ENCODE measurements at places on chromosomes 16 and 17.

DNA sequence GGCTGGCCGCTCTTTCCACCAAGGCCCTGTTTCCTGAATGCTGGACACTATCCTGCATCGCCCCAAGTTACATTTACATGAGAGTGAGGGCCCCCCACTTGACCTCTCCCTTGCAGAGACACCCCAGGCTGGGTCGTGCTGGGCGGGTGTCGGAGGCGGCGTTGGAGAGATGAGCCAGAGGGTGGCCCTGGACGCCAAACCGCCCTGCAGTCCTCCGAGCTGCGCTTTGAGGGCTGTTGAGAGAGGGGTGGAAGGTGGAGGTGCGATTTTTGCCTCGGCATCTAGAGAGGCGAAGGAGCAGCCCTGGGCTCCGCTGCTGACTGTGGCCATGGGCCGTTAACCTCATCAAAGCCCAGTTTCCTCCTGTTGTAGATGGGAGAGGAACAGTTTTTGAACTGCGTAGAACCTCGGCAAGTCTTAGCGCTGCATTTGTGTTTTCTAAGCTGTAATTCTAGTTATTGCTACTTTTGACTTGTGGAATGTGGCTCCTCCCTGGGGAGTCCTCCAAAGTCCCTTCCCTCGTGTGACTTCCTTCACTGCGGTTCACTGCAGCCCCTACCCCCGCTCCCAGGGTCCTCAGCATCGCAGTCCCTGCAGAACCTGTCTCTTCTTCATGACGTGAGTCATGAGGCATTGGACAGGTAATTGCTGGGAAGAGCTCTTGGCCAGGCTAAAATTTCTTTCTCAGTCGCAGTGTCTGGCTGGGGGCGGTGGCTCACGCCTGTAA lies 986 bp upstream of the ELOB start:
- DNase-seq: no peak
- H3K4me3 ChIP-seq: peak overlapping the region; percentile 97
- no peaks in the 10 kb centered on the region for H3K4me1 ChIP-seq
- peaks cover 17% of the 10 kb centered on the region for H3K36me3 ChIP-seq

DNA sequence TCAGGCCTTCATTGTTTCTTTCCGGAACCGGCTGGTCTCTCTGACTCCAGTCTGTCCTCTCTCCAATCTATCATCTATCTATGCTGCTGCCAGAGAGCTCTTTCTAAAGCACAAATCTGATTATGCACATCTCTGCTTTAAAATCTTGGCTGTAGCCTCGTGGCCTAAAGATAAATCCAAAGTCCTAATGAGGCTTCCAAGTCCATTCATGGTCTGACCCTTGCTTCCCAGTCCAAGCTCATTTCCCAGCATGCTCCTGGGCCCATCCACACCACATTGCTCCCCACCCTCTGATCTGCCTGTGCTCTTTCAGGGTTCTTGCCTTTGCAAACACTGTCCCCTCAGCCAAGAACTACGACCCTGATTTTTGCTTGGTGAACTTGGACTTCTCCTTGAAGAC lies 21.5 kb upstream of the PHB1 start:
- H3K27ac ChIP-seq: no peak overlapping the region
- H3K27me3 ChIP-seq: no peaks in the 10 kb centered on the region

- no peak overlapping the region for H3K27ac ChIP-seq
- H3K27me3 ChIP-seq: no peaks in the 10 kb centered on the region
- H3K36me3 ChIP-seq: peaks cover 17% of the 10 kb centered on the region
Measured at GRCh38 chr16:53153130-53153529, 98.3 kb downstream of the CHD9 start.

DNA sequence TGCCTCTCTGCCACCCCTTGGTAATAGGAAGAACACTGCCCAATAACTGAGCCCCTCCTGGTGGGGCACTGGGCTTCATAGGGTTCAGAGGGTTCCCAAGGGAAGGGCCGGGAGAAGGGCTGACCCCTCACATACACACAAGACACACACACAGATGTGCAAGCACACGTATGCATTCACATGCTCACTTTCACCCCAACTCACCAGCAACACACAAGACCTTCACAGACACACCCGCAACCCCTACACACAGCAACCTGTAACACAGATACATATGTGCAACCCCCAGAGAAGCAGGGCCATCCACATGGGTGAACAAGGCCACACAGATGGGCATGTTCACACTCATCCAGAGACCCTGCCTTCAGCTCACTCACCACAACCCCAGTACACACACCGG lies 225.1 kb downstream of the ZNF423 start:
- H3K4me1 ChIP-seq: no peaks in the 10 kb centered on the region
- no peak overlapping the region for H3K27ac ChIP-seq
- H3K36me3 ChIP-seq: no peaks in the 10 kb centered on the region
- H3K4me3 ChIP-seq: no peak overlapping the region

DNA sequence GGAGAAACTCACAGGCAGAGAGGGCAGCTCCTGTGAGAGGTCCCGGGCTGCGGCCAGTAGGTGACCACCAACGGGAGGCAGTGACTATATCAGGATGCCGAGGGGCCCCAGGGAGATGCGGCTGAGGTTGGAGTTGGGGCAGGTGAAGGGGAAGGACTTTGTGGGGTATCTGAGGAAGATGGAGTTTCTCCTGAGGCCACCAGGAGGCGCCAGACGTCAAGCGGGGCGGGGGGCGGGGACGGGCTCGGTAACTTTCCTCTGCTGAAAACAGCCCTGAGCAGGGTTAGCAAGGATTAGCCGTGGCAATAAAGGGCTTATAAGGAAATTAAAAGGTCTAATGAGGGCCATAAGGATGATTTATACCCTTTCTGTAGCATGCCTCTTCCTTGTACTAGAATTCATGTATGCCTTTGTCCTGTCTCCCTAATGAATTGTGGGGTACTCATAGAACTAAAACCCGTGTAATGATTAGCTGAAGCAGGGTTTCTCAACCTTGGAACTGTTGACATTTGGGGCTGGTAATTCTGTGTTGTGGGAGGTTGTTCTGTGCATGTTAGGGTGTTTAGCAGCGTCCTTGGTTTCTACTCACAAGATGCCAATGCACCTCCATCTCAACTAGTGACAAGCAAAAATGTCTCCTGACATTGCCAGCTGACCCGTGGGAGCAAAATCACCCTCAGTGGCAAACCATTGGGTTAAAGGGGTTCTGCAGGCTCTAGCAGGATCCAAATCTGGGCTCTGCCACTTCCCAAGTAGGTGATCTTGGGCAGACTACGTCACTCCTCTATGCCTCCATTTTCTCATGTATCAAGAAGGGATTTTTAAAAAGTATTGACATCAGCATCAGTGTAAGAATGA lies 74.8 kb upstream of the GRIN2A start:
- peak overlapping the region; percentile 73 for H3K27ac ChIP-seq
- peaks cover 8% of the 10 kb centered on the region for H3K4me1 ChIP-seq

GRCh38 chr16:87834668-87835473 lies 34.4 kb downstream of the SLC7A5 start:
- H3K27me3 ChIP-seq: no peaks in the 10 kb centered on the region
- no peaks in the 10 kb centered on the region for H3K4me1 ChIP-seq

DNA sequence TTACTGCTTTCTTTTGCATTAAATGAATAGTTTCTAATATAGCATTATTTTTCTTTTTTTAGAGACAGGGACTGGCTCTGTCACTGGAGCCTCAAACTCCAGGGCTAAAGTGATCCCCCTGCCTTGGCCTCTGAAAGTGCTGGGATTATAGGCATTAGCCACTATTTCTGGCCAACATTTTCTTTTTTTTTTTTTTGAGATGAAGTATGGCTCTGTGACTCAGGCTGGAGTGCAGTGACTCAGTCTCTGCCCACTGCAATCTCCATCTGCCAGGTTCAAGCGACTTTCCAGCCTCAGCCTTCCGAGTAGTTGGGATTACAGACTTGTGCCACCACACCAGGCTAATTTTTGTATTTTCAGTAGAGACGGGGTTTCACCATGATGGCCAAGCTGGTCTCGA lies 2.0 kb upstream of the DUXB start:
- no peak overlapping the region for H3K27ac ChIP-seq
- H3K4me3 ChIP-seq: no peak overlapping the region
- no peaks in the 10 kb centered on the region for H3K27me3 ChIP-seq

DNA sequence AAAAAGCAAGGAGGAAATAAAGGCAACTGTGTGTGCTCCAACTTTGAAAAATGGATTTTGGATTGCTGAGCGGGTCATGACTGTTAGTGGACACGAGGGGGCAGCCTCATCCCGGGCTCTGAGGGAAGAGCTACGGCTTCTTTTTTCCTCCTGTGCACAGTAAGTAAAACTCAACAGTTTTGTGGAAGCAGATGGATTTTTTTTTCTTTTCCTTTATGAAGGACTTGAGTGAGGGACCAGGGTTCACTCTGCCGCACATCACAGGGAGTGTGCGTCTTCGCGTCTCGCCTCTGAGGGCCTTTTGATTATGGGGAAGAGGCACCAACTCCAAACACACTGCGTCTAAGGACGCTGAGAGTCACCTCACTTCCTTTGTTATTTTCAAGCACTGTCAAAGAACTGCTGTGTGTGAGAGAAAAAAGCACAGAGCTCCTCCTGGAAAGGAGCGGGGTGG lies 80.3 kb upstream of the GOT2 start:
- H3K27me3 ChIP-seq: no peaks in the 10 kb centered on the region
- H3K36me3 ChIP-seq: no peaks in the 10 kb centered on the region
- no peak overlapping the region for H3K27ac ChIP-seq
- H3K4me3 ChIP-seq: peak overlapping the region; percentile 27
- no peaks in the 10 kb centered on the region for H3K4me1 ChIP-seq
- DNase-seq: peak; percentile 64

- no peaks in the 10 kb centered on the region for H3K27me3 ChIP-seq
- H3K4me3 ChIP-seq: peak overlapping the region; percentile 90
- peak; percentile 77 for DNase-seq
- H3K27ac ChIP-seq: peak overlapping the region; percentile 68
- no peaks in the 10 kb centered on the region for H3K4me1 ChIP-seq
Measured at GRCh38 chr16:69131839-69132423, 457 bp downstream of the CHTF8 start.

- peaks cover 14% of the 10 kb centered on the region for H3K36me3 ChIP-seq
- no peaks in the 10 kb centered on the region for H3K27me3 ChIP-seq
- peak overlapping the region; percentile 99 for H3K4me3 ChIP-seq
- H3K4me1 ChIP-seq: peaks cover 66% of the 10 kb centered on the region
Measured at GRCh38 chr17:2707721-2708584, 3.6 kb downstream of the CLUH start.

GRCh38 chr16:57527027-57527426 lies 9.3 kb downstream of the CCDC102A start:
- no peak overlapping the region for H3K27ac ChIP-seq
- DNase-seq: peak; percentile 32
- H3K36me3 ChIP-seq: no peaks in the 10 kb centered on the region
- no peaks in the 10 kb centered on the region for H3K4me1 ChIP-seq

- H3K27ac ChIP-seq: no peak overlapping the region
- H3K4me3 ChIP-seq: no peak overlapping the region
- no peaks in the 10 kb centered on the region for H3K36me3 ChIP-seq
- DNase-seq: no peak
Measured at GRCh38 chr16:86878236-86879080, 300.1 kb downstream of the FOXL1 start.

- H3K27me3 ChIP-seq: no peaks in the 10 kb centered on the region
- peak; percentile 62 for DNase-seq
- H3K4me1 ChIP-seq: no peaks in the 10 kb centered on the region
- H3K36me3 ChIP-seq: no peaks in the 10 kb centered on the region
- no peak overlapping the region for H3K27ac ChIP-seq
Measured at GRCh38 chr16:19389246-19389645, 28.4 kb upstream of the TMC5 start.

GRCh38 chr16:5922686-5923085 lies 825.1 kb upstream of the EEF2KMT start:
- H3K27ac ChIP-seq: no peak overlapping the region
- H3K4me1 ChIP-seq: no peaks in the 10 kb centered on the region
- H3K27me3 ChIP-seq: no peaks in the 10 kb centered on the region
- no peaks in the 10 kb centered on the region for H3K36me3 ChIP-seq
- H3K4me3 ChIP-seq: no peak overlapping the region
- DNase-seq: no peak

DNA sequence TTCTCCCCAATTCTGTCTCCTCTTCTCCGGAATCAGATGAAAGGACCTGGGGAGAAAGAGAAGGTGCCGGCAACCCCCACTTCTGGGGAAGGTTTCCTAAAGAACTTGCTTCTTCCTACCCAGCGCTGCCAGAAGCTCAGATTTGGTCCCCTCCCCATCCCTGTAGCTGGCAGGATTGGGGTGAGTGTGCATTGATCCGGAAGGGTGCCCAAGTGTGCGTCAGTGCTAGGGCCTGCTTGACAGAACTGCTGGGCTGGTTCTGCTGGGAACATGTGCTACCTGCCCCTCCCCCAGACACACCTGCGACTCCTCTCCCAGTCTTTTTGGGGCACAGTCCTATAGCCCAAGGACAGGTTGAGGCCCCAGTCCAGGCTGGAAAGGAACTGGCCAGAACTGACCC lies 3.3 kb downstream of the ARL4D start:
- no peak overlapping the region for H3K4me3 ChIP-seq
- DNase-seq: peak; percentile 68
- H3K27ac ChIP-seq: peak overlapping the region; percentile 63
- H3K27me3 ChIP-seq: no peaks in the 10 kb centered on the region

DNA sequence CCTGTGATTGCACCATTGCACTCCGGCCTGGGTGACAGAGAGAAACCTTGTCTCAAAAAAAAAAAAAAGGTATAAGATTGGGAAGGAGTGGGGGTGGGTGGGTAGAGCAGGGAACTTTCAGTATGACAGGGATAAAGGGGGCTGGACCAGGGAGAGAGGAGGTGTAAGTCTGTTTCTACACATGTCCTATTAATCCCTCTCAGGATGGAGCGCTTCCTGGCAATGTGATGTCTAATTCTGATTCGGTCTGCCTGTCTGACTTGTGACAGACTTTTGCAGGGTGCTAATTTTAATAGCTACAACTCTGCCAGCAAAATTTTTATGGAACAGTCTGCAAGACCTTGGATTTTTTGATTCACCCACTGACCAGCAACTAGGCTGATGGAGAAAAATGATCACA lies 53.8 kb upstream of the SLC25A19 start:
- H3K27me3 ChIP-seq: no peaks in the 10 kb centered on the region
- no peaks in the 10 kb centered on the region for H3K36me3 ChIP-seq
- H3K4me3 ChIP-seq: no peak overlapping the region
- no peak overlapping the region for H3K27ac ChIP-seq

DNA sequence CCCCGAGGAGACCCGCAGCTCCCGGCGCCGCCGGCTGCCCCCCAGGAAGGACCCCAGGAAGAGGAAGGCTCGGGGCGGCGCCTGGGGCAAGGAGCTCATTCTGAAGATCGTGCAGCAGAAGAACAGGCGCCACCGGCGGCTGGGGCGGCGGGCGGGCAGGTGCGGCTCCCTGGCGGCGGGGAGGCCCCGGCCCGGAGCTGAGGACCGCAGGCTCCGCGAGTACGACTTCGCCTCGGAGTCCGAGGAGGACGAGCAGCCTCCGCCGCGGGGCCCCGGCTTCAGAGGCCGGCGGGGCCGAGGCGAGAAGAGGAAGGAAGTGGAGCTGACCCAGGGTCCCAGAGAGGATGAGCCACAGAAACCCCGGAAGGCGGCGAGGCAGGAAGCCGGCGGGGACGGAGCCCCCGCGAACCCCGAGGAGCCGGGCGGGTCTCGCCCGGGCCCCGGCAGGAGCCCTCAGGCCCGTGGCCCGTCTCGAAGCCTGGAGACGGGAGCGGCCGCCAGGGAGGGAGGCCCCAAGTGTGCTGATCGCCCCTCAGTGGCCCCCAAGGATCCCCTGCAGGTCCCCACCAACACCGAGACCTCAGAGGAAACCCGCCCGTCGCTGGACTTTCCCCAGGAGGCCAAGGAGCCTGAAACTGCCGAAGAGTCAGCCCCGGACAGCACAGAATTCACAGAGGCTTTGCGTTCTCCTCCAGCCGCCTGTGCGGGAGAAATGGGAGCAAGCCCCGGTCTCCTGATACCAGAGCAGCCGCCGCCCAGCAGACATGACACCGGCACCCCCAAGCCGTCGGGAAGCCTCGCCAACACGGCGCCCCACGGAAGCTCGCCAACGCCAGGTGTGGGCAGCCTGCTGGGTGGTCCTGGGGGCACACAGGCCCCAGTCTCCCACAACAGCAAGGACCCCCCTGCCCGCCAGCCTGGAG lies 22.3 kb upstream of the ZFPM1 start:
- no peaks in the 10 kb centered on the region for H3K36me3 ChIP-seq
- H3K27me3 ChIP-seq: no peaks in the 10 kb centered on the region
- DNase-seq: no peak
- peak overlapping the region; percentile 54 for H3K27ac ChIP-seq

All from right lobe of liver (tissue), 6 donors.